ENCODE measurements at places on chromosomes 16 and 17.

DNA sequence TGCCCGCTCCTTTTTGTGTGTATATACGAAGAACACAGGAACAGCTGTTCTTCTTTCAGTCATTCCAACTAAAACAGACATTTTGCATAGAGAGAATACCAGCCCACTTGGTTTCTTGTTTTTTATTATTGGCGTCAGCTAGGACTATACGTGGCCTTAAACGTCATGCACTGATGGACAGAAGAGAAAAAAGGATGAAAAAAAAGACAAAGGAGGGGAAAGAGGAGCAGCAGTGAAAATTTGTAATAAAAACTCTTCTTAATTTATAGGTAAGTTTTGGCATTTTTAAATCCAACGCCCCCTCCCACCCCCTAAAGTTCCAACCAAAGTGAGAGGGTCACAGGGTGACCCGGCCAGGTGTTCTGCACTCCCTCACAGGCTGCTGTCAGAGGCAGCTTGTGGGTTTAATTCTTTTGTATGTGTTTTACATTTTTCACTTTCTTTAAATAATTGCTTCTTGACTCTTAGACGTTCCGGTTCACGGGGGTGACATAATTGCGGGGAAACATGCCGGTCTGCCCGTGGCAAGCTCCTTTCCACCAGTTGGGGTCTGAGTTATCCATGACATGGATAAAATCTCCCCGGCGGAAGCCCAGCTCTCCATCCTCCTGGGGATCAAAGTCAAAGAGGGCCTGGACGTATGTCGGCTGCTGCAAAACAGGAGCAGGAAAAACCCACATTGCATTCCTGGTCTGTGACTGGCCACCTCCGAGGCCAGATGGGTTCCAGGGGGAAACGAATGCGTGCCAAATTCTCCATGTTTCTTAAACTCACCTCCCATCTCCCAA lies 30.9 kb upstream of the SLC25A19 start:
- DNase-seq, result no peak

GRCh38 chr17:77476006-77476405 lies 335.2 kb downstream of the SEC14L1 start:
- no peak for DNase-seq

DNA sequence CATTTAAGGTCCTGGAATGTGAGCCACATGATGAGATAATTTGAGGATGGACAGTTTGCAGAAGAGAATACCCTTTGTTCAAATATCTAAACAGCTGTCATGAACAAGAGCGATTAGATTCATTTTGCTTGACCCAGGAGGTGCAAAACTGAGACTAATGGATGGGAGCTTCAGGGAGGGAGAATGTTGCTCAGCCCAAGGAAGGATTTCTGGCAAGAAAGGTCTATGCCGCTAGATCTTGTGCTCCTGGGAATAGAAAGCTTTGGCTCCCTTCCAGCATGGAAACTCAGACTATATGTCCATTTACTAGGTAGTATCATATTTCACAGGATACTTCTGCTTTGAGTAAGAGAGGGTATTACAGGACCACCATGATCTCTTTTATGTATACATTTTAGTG lies 14.8 kb upstream of the CDH11 start:
- no peak for DNase-seq

DNA sequence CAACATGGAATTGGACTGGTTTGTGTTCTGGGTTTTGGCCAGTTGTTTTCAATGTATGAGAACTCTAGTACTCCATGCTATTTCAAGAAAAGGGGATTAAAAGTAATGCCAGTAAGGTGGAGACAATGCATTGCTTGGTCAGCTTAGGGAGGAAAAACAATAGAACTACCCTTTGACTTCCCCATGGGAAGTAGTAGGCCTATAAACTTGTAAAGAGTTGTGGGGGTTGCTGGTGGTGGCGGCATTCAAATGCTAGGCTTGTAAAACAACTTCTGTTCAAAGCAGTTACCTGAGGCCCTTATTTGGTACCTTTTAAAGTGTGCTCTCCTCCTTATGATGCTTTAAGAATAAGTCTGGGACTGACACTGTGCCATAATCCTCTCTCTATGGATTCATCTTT lies 9.4 kb downstream of the MAP3K3 start:
- no peak for DNase-seq

DNA sequence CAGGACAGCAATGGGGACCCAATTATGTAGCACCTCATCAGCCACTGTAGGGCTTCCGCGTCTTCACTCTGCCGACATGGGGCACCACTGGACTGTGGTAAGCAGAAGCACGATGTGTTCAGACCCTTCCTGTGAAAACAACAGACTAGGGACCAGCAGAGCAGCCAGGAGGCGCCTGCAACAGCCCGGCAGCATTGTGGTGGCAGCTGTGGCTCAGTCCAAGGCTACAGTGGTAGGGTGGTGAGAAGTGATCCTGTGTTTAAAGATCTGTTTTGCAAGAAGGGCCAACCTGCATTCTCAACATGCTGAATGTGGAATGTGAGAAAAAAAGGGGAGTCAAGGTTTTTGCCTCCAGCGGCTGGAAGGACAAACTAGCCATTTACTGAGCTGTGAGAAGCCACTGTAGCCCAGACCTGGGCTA lies 80.8 kb downstream of the GAS7 start:
- no peak for DNase-seq

- no peak for DNase-seq
Observed at GRCh38 chr16:79217375-79218011, 383.0 kb downstream of the MAF start.

DNA sequence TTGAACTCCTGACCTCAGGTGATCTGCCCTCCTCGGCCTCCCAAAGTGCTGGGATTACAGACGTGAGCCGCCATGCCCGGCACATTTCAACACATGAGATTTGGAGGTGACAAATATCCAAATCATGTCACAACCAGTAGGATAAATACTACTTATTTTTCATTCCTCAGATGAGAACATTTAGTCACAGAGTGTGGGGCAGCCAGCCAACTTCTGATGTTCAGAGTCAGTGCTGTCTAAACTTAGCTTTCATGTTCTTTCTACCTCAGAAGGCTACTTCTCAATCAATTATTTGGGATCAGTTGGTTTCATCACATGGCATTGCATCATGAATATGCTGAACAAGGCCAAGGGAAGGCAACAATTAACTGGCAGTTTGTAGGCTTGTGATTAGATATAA lies 134.5 kb downstream of the CDH13 start:
- DNase-seq, result no peak

DNA sequence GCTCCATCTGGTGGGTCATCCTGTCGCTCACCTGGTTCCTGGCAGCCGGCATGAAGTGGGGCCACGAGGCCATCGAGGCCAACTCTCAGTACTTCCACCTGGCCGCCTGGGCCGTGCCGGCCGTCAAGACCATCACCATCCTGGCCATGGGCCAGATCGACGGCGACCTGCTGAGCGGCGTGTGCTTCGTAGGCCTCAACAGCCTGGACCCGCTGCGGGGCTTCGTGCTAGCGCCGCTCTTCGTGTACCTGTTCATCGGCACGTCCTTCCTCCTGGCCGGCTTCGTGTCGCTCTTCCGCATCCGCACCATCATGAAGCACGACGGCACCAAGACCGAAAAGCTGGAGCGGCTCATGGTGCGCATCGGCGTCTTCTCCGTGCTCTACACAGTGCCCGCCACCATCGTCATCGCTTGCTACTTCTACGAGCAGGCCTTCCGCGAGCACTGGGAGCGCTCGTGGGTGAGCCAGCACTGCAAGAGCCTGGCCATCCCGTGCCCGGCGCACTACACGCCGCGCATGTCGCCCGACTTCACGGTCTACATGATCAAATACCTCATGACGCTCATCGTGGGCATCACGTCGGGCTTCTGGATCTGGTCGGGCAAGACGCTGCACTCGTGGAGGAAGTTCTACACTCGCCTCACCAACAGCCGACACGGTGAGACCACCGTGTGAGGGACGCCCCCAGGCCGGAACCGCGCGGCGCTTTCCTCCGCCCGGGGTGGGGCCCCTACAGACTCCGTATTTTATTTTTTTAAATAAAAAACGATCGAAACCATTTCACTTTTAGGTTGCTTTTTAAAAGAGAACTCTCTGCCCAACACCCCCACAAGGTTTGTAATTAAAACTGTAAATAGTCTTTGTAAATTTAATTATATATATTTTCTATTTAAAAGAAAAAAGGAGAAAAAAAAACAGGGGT lies 1.7 kb downstream of the FZD2 start:
- DNase-seq, result peak; percentile 75

DNA sequence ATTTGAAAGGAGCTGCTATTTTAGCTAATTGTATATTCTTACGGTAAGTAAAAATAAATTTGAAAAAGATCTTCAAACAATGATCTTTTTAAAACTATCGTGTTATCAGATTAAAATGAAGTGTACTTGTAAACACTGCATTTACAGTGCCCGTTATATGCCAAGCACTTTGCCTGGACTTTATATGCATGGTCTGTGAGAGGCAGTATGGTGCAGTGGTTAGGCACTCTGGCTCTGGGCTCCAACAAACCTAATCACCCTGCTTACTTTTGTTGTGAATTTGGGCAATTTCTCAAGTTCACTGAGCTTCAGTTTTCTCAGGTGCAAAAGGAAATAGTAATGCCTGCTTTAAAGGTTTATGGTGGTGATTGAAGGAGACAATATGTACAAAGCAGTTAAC lies 1.4 kb downstream of the PMP22 start:
- no peak for DNase-seq

GRCh38 chr16:27700304-27700995 lies 150.5 kb downstream of the KATNIP start:
- DNase-seq, result no peak

DNA sequence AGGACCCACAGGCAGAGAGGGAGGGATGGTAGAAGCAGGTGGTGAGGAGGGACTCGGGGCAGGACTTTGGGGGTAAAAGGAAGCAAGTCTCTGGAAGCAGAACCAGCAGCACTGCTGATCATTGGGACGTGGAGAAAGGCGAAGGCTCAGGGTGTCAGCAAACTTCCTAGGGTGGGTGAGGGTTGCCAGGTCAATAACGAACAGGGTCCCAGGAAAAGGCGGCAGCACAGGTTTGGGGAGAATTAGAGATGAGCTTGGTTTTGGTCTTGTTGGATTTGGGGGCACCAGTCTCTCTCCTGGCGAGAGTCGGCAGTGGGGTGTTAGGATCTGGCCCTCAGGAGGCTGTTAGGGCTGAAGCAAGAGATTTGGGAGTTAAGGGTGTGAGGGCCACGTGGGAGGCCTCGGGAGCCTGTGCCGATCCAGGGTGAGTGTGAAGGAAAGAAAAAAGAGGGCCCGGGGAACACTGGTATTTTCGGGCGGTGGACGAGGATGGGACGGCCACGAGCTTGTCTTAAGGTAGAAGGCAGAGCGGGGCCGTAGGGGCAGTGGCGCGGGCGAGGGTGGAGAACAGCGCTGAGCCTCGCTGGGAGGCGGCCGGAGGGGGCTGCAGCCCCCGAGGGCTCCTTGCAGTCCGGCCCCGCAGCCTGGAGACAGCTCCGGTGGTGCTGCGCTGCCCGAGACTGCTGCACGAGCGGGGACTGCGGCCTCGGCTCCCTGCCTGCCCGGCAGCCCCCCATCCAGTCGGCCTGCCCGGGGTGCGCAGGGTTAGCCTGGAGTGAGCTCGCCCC lies 765 bp upstream of the ADORA2B start:
- DNase-seq, result no peak

- DNase-seq, result no peak
Observed at GRCh38 chr17:64155129-64155528, 25.2 kb upstream of the ERN1 start.

- DNase-seq, result no peak
Observed at GRCh38 chr17:72468841-72469240, 348.0 kb downstream of the SOX9 start.

DNA sequence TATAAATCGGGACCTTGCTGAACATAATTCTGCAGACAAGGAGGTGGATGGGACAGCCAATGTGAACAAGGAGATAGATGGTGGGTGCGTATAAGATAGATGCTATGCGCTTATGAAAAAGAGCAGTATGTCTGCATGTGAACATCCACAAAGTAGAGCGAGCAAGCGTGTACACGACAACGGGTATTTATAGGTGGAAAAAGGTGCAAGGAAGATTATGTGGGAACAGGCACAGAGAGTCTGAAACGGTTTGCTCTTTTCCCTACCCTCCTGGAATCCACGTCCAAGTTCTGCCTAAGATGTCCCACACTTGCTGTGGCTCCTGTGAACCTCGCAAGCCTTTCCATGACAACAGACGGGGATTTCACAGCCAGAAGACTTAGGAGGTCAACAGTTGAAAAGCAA lies 43.0 kb downstream of the SNX11 start:
- DNase-seq, result peak; percentile 8

- DNase-seq, result no peak
Observed at GRCh38 chr16:15523092-15523541, 88.7 kb downstream of the BMERB1 start.

DNA sequence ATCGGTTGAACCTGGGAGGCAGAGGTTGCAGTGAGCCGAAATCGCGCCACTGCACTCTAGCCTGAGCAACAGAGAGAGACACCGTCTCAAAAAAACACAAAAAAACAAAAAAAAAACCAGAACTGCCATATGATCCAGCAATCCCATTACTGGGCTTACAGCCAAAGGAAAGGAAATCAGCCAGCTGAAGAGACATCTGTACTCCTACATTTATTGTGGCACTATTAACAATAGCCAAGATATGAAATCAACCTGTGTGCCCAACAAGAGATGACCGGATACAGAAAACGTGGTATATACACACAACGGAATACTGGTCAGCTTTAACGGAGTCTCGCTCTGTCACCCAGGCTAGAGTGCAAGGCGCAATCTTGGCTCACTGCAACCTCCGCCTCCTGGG lies 14.6 kb downstream of the FANCA start:
- no peak for DNase-seq

GRCh38 chr16:4748682-4749411 lies 14.5 kb downstream of the DNAAF8 start:
- DNase-seq, result no peak

GRCh38 chr17:75371339-75371738 lies 34.1 kb downstream of the GRB2 start:
- DNase-seq, result no peak

- DNase-seq, result no peak
Observed at GRCh38 chr17:42112552-42113176, at the start of gene DHX58. TSS of gene DHX58 (minus strand) at chr17:42112714. CDS start at chr17:42111892, 822 bp downstream.

- no peak for DNase-seq
Observed at GRCh38 chr16:4787627-4788482, at the start of gene SEPTIN12. TSS of gene SEPTIN12 (minus strand) at chr16:4788345. CDS start at chr16:4787645, 700 bp downstream.

GRCh38 chr17:28279411-28279810 lies 39.6 kb upstream of the TMEM97 start:
- DNase-seq, result no peak

DNA sequence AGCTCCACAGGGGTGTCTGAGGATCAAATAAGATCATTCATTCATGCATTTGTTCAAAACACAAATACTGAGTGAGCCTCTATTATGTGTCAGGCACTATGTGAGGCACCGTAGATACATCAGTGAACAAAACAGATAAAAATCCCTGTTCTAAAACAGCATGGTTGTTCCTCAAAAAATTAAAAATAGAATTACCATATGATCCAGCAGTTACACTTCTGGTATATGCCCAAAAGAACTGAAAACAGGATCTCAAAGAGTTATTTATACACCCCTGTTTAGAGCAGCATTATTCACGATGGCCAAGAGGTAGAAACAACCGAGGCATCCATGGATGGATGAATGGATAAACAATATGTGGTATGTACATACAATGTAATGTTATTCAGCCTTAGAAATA lies 15.4 kb downstream of the PIPOX start:
- no peak for DNase-seq

DNA sequence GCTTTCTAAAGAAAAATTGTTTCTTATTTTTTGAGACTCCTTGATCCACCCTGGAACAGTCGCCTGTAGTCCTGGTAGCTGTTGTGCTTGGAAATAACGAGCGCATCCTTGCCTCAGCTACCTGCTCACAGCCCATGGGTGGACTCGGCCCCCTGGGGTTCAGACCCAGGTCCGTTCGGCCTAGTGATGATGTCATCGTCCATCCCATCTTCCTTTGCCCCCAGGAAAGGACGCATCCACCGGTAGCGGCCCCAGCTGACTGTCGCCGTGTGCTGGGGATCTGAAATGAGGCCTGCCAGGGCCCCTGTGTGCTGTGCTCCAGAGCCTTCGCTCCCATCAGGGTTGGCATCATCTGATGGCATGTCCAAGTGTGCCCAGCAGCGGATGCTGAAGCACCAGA lies 12.0 kb upstream of the CACNG1 start:
- DNase-seq, result no peak
